ENCODE measurements at places on chromosomes 1 and 21. TPM values are rescaled to one million over a fixed set of nuclear protein-coding genes. Genes with fewer than 3 reads are reported as not detected.

The S100A10 gene
- total RNA-seq, result 1,621 TPM

The SHC1 gene
- 373 TPM for total RNA-seq

The DCST1 gene
- total RNA-seq, result not detected

GRCh38 chr1:163876546-163876945 is 554.8 kb downstream of the NUF2 start:
- H3K27me3 ChIP-seq, result no peaks in the 10 kb centered on the region
- no peak for DNase-seq
- no peak overlapping the region for H3K27ac ChIP-seq
- H3K4me3 ChIP-seq, result no peak overlapping the region
- H3K36me3 ChIP-seq, result no peaks in the 10 kb centered on the region
- no peaks in the 10 kb centered on the region for H3K4me1 ChIP-seq

- H3K36me3 ChIP-seq, result no peaks in the 10 kb centered on the region
- H3K4me3 ChIP-seq, result no peak overlapping the region
- no peak overlapping the region for H3K27ac ChIP-seq
- H3K27me3 ChIP-seq, result peaks cover 7% of the 10 kb centered on the region
- no peak for DNase-seq
Measured at GRCh38 chr1:230596306-230596705, 46.0 kb upstream of the COG2 start.

DNA sequence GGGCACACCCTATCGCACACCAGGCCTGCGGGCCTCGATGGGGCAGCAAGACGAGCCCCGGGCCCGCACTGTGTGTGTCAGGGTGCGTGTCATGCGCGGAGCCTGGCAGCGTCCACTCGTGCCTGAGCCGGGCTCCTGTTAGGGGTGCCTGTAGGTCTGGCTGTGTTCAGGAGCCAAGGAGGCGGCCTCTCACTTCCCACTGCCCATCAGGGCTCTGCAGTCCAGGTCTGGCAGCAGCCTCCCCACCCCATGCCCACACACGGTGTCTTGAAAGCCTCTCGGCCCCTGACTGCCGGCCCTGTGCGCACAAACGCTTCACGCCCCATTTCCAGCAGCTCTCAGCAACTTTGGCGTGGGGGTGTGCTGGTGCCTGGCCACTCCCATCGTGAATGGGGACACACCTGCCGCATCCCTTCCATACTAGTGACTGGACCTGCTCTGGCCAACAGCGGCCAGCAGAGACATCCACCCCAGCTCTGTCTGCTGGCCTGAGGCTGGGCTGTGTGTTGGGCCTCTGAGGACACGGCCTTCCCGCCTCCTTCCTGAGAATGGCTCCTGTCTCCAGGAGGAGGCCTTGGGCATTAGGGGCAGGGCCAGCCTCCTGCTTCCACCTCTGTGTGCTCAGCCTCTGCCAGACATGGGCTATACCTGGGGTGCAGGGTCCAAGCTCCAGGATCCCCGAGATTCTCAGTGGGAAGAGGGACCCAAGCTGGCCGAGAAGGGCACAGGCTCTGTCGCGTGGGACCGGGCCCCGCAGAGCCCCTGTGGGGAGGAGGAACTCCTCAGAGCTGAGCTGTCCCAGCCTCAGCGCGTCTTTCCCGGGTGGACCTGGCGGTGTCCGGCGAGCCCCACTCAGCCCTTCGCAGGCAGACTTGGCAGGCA is 41.8 kb upstream of the ACTRT2 start:
- no peaks in the 10 kb centered on the region for H3K27me3 ChIP-seq
- DNase-seq, result no peak
- no peak overlapping the region for H3K4me3 ChIP-seq
- H3K27ac ChIP-seq, result no peak overlapping the region
- no peaks in the 10 kb centered on the region for H3K36me3 ChIP-seq
- no peaks in the 10 kb centered on the region for H3K4me1 ChIP-seq

All from Panc1 (cell line).